Cortex of kidney (tissue), 1 donor: ENCODE measurements at places on chromosomes 4 and X.

GRCh38 chr4:4477391-4477790 lies 64.5 kb downstream of the STX18 start:
- no peak for DNase-seq

- no peak for DNase-seq
Measured at GRCh38 chr4:35250761-35251160, 993.6 kb downstream of the ARAP2 start.

DNA sequence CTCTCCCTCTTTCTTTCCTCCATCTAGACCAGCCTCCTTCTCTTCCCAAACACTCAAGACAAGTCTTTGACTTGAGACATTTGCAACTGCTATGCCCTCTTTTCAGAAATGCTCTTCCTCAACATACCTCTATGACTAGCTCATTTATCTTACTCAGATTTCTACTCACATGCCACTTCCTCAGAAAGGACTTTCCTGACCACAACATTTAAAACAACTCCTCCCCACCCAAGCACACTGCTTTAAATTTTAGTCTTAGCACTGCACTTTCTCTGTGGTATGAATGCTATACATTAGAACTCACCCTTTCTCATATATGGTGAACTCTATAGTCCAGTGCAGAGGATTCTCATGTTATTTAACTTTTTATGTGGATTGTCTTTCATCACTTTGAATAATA lies 28.4 kb upstream of the SULT1E1 start:
- no peak for DNase-seq

GRCh38 chrX:7127056-7127455 lies 20.5 kb upstream of the STS start:
- DNase-seq, result no peak

DNA sequence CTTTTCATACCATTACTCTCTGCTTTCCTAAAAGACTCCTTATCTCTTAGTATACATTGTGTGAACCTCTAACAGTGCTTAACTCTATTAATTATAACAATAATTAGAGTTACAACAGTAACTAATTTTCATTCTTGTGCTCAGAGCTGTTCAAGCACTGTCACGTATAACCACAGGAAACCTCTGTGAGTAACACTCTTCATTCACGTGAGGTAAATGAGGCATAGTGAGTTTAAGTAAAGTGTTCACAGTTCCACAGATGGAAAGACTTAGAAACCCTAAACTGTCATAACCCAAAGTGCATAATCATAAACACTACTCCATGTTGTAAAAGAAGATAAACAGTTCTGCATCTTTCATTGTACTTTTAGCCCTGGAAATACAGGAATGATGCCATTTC lies 222.4 kb downstream of the CCSER1 start:
- no peak for DNase-seq

DNA sequence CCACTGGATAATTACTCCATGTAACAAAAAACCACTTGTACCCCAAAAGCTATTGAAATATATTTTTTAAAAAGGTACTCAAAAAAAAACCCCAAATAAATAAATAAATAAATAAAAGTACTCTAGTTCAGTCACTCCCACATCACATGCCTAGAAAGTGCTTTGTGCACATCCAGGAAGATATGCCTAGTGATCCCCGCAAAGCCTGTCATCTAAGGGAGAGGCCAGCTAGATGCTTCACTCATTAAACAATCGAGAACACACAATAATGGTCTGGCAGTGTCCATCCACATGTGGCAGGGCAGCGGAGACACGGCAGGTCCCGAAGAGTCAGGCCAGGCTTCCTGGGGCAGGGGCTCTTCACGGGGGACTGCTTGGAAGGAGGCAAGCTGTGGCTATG lies 47.6 kb downstream of the RAB33B start:
- DNase-seq, result no peak

GRCh38 chr4:2083116-2083825 lies 24.1 kb downstream of the NAT8L start:
- DNase-seq, result no peak

DNA sequence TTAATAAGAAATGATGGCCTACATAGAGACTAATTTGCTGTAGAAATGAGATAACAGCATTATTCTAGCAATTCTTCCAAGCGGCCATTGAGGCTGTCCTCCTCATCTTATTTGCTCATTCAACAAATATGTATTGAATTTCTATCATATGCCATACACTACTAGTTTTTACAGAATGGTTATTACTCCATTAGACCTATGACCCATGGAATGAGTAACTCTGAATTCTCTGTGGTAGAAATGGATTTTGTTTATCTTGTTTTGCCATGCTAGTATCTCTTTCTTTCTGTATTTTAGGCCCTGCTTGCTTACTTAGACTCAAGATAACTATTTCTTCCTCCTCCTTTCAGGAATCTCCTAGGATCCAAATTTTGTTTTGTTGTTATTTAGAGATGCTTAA lies 103.5 kb downstream of the RPA4 start:
- no peak for DNase-seq

- DNase-seq, result no peak
Measured at GRCh38 chrX:3728454-3728853, 15.0 kb upstream of the PRKX start.

DNA sequence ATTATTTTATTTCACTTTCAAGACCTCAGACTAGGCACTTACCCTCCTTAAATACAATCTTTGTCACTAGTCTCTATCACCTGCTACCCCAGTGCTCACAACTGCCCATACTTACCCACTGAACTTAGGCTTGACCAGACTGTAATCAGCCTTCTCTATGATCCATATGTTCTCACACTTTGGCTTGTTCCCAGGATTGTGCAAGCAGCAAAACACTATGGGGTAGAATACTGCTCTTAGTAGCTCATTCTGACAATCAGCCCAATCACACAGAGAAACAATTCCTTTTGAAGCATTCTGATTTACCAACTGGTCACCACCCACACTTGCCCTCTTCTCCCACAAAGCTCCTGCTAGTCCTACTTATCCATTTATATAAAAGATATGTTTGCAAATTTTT lies 878.3 kb downstream of the FSTL5 start:
- no peak for DNase-seq

GRCh38 chrX:16711893-16712547 lies 449 bp downstream of the CTPS2 start:
- DNase-seq, result no peak

DNA sequence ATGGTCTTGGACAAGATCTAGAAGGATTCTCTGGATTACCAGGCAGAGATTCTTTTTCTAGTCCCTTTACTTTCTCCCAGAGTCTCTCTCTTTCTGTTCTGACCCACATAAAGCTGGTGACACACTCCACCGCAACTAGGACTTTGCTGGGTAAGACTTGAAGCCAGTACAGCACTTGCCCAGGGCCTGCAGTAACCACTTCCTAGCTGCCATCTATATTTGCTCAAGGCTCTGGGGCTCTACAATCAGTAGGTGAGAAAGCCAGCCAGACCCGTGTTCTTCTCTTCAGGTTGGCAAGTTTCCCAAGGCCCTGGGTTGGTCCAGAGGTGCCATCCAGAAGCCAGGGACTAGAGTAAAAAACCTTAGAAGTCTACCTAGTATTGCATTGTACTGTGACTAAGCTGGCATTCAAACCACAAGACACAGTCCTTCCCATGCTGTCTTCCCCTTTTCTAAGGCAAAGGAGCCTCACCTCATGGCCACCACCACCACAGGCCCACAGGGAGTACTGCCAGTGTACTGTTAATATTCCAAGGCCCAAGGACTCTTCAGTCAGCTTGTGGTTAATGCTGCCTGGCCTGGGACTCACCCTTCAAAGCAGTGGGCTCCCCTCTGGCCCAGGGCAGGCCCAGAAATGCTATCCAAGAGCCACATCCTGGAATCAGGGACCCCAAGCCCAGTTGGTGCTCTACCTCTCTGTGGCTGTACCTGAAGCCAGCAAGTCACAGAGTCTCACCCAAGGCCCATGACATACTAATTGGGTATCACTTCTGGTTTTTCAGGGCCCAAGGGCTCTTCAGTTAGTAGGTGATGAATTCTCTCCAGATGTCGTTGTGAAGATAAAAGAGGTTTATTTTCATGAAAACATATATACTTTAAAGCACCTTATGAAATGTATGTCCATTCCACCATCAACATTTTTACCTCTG lies 54.7 kb downstream of the CD38 start:
- DNase-seq, result no peak

GRCh38 chr4:85656759-85657505 lies 182.0 kb downstream of the ARHGAP24 start:
- DNase-seq, result no peak

DNA sequence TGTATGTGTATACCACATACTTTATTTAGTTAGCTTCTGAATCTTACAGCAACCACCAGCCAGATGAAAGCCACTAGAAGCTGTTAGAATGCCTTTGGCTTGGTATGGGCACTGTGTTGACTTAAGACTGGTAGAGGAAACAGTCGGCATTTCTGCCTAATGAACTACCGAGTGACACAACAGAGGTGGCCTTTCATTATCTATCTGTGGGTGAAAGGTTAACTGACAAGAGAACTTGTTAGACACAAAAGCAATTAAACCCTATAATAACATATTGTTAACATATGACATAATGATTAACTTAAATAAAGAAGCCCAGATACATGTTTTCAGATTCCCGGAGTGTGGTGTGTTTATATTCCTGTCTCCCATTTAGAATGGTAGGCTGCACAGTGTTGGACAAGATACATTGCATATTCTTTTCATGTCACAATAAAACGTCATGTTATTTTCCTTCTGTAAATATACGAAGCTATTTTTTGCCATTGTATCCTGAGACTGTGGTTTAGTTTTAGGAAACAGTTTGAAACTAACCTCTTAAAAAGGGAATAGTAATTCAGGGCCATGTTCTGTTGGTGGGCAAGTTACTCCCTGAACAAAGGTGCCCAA lies 181.5 kb downstream of the SLIT2 start:
- DNase-seq, result no peak
